Thoracic aorta (tissue), 2 donors: ENCODE measurements at places on chromosomes 2 and 18.

- H3K36me3 ChIP-seq, result no peaks in the 10 kb centered on the region
- no peak for DNase-seq
- peak overlapping the region; percentile 86 for H3K4me3 ChIP-seq
- no peaks in the 10 kb centered on the region for H3K27me3 ChIP-seq
- no peaks in the 10 kb centered on the region for H3K4me1 ChIP-seq
- peak overlapping the region; percentile 80 for H3K27ac ChIP-seq
Observed at GRCh38 chr2:178193496-178193822, 853 bp upstream of the OSBPL6 start.

DNA sequence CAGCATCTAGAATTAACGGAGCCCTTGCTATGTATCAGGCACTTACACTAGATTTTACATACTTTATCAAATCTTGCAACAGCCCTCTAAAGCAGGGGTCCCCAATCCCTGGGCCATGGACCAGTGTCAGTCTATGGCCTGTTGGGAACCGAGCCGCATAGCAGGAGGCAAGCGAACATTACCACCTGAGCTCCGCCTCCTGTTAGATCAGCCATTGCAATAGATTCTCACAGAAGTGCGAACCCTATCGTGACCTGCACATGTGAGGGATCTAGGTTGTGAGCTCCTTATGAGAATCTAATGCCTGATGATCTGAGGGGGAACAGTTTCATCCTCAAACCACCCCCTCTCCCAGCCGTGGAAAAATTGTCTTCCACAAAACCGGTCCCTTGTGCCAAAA is 13.4 kb downstream of the DNAJB2 start:
- H3K4me1 ChIP-seq, result peaks cover 28% of the 10 kb centered on the region
- H3K27me3 ChIP-seq, result no peaks in the 10 kb centered on the region
- H3K4me3 ChIP-seq, result no peak overlapping the region
- H3K36me3 ChIP-seq, result no peaks in the 10 kb centered on the region
- H3K27ac ChIP-seq, result no peak overlapping the region
- DNase-seq, result no peak

- peaks cover 16% of the 10 kb centered on the region for H3K4me1 ChIP-seq
- no peaks in the 10 kb centered on the region for H3K36me3 ChIP-seq
- H3K27me3 ChIP-seq, result no peaks in the 10 kb centered on the region
- no peak for DNase-seq
Observed at GRCh38 chr2:9895669-9896590, 52.7 kb downstream of the TAF1B start.

GRCh38 chr18:61336766-61337165 is 3.5 kb downstream of the CDH20 start:
- peaks cover 11% of the 10 kb centered on the region for H3K4me1 ChIP-seq
- H3K4me3 ChIP-seq, result no peak overlapping the region
- H3K27ac ChIP-seq, result no peak overlapping the region
- no peaks in the 10 kb centered on the region for H3K36me3 ChIP-seq
- H3K27me3 ChIP-seq, result peaks cover 7% of the 10 kb centered on the region

DNA sequence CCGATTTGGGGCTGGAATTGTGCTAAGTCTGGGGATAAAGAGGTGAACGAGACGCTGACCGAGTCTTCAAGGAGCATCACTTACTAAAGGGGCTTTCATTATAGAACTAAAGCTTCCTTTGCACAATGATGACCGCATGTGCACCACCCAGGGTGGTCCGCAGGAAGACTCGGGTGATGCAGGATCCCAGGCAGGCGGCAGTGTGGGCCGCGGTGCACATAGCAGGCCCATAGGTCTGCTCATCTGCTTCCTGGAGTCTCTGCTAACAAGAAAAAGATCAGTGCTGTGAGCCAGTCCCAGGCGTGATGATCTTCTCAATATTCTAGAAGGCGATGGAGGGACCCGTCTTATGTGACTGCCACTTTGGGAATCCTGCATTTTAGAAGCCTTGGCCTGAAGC is 122.8 kb downstream of the PXDN start:
- no peak for DNase-seq
- no peaks in the 10 kb centered on the region for H3K4me1 ChIP-seq
- H3K27me3 ChIP-seq, result no peaks in the 10 kb centered on the region
- H3K36me3 ChIP-seq, result no peaks in the 10 kb centered on the region
- no peak overlapping the region for H3K27ac ChIP-seq

- no peak overlapping the region for H3K4me3 ChIP-seq
- no peaks in the 10 kb centered on the region for H3K27me3 ChIP-seq
- no peaks in the 10 kb centered on the region for H3K4me1 ChIP-seq
- no peak for DNase-seq
- H3K36me3 ChIP-seq, result no peaks in the 10 kb centered on the region
- no peak overlapping the region for H3K27ac ChIP-seq
Observed at GRCh38 chr2:228652366-228652765, 470.9 kb upstream of the SPHKAP start.

- H3K27ac ChIP-seq, result no peak overlapping the region
- DNase-seq, result no peak
- no peaks in the 10 kb centered on the region for H3K27me3 ChIP-seq
- no peaks in the 10 kb centered on the region for H3K36me3 ChIP-seq
- H3K4me1 ChIP-seq, result no peaks in the 10 kb centered on the region
- no peak overlapping the region for H3K4me3 ChIP-seq
Observed at GRCh38 chr18:41128545-41128944, 826.5 kb upstream of the PIK3C3 start.

DNA sequence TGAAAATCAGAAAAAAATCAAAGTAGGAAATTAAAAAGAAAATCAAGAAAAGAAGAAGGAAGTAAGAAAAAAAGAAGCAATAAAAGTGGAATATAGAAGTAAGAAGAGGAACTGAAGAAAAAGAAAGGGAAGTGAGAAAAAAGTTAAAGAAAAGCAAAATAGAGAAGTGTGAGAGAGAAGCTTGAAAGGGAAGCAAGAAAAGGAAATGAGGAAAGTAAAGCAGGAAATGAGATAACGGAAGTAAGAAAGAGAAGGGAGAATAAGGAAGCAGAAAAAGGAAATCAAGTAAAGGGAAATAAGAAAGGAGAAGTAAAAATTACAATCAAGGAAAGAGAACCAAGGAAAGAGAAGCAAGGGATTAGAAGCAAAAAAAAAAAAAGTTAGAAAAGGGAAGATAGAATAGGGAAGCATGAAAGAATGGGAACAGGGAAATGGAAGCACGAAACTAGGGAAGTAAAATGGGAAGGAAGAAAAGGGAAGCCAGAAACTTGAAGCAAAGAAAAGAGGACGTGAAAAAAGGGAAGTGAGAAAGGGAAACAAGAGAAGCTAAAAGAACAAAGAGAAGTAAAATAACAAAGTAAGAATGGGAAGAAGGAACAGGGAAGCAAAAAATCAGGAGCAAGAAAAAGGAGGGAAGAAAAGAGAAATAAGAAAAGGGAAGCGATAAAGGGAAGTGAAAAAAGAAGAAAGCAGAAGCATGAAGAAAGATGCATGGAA is 243.3 kb upstream of the NCKAP5 start:
- no peaks in the 10 kb centered on the region for H3K4me1 ChIP-seq
- no peak for DNase-seq

GRCh38 chr2:26938399-26939118 is 31.9 kb upstream of the MAPRE3 start:
- H3K27me3 ChIP-seq, result no peaks in the 10 kb centered on the region
- H3K36me3 ChIP-seq, result no peaks in the 10 kb centered on the region
- H3K27ac ChIP-seq, result no peak overlapping the region
- H3K4me1 ChIP-seq, result no peaks in the 10 kb centered on the region

GRCh38 chr2:96856776-96857666 is 795 bp downstream of the ANKRD39 start:
- DNase-seq, result no peak
- H3K4me3 ChIP-seq, result peak overlapping the region; percentile 93

DNA sequence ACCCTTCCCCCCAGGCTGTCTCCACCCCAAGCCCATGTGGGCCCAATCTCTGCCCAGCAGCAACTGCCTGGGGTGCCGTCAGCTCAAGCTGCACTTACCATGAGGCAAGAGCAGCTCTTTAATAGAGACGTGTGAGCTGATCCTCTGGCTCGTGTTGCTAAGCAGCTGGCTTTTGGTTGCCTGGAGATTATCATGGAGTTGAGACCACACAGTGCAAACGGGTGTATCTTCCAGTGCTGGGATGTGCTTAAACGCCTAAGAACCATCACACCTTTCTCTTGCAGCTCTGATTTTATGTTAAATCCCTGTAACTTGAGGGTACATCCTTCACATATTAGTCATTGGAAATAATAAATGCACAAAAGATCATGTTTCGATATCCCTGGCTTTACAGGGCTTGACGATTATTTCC is 271.1 kb downstream of the PRKCE start:
- no peak overlapping the region for H3K27ac ChIP-seq
- H3K27me3 ChIP-seq, result no peaks in the 10 kb centered on the region
- H3K36me3 ChIP-seq, result no peaks in the 10 kb centered on the region
- H3K4me3 ChIP-seq, result no peak overlapping the region
- H3K4me1 ChIP-seq, result peaks cover 9% of the 10 kb centered on the region

- no peak for DNase-seq
- no peaks in the 10 kb centered on the region for H3K27me3 ChIP-seq
- H3K4me1 ChIP-seq, result no peaks in the 10 kb centered on the region
- H3K4me3 ChIP-seq, result no peak overlapping the region
Observed at GRCh38 chr2:104826016-104826415, 27.9 kb upstream of the POU3F3 start.

- DNase-seq, result no peak
- H3K4me1 ChIP-seq, result peaks cover 25% of the 10 kb centered on the region
- no peak overlapping the region for H3K4me3 ChIP-seq
- no peak overlapping the region for H3K27ac ChIP-seq
- no peaks in the 10 kb centered on the region for H3K27me3 ChIP-seq
- no peaks in the 10 kb centered on the region for H3K36me3 ChIP-seq
Observed at GRCh38 chr2:221426929-221427328, 145.2 kb downstream of the EPHA4 start.

- no peaks in the 10 kb centered on the region for H3K36me3 ChIP-seq
- DNase-seq, result no peak
- H3K4me3 ChIP-seq, result peak overlapping the region; percentile 61
- H3K27ac ChIP-seq, result peak overlapping the region; percentile 84
Observed at GRCh38 chr2:160427629-160428404, 65.8 kb downstream of the RBMS1 start.

DNA sequence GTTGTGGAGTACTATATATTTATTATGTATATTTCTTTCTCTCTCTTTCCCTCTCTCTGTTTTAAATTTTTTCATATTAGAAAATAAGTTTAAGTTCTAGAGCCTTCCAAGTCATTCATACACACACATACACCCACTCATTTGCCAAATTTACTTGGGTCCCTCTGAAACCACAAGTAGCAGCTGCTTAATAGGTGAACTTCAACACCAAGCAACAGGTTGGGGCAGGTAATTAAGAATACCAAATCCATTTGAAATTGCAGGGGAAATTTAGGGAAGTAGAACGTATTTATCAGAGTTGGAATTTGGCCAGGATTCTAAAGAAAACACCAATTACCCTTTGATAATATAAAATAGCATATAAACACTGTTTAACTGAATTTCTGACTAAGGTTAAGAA is 75.0 kb upstream of the RBBP8 start:
- H3K36me3 ChIP-seq, result no peaks in the 10 kb centered on the region
- H3K4me3 ChIP-seq, result no peak overlapping the region
- no peak for DNase-seq
- H3K27me3 ChIP-seq, result no peaks in the 10 kb centered on the region
- no peak overlapping the region for H3K27ac ChIP-seq

GRCh38 chr2:24690524-24690923 is 102.7 kb downstream of the PTRHD1 start:
- H3K27ac ChIP-seq, result no peak overlapping the region
- no peaks in the 10 kb centered on the region for H3K36me3 ChIP-seq
- H3K4me3 ChIP-seq, result no peak overlapping the region
- no peak for DNase-seq

GRCh38 chr18:55452123-55452611 is 135.8 kb downstream of the TCF4 start:
- H3K36me3 ChIP-seq, result no peaks in the 10 kb centered on the region
- H3K4me1 ChIP-seq, result peaks cover 10% of the 10 kb centered on the region
- peak overlapping the region; percentile 32 for H3K27ac ChIP-seq
- H3K27me3 ChIP-seq, result no peaks in the 10 kb centered on the region

DNA sequence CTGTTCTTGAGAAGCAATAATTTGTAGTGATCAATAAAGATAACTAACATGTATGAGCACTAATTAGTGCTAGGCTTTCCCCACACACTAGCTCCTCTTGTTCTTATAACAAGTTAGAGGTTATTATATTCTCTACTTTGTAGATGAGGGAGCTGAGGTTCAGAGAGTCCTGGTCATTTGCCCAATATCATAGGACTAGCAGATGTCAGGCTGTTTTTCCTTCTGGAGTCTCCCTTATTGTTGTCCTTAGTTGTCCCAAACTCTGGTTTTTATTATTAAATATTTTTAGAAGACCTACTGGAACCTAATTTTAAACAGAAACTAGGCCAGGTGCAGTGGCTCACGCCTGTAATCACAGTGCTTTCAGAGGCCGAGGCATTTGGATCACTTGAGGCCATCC is 16.5 kb upstream of the TTC39C start:
- H3K27ac ChIP-seq, result no peak overlapping the region
- H3K27me3 ChIP-seq, result no peaks in the 10 kb centered on the region
- peaks cover 8% of the 10 kb centered on the region for H3K4me1 ChIP-seq
- no peak for DNase-seq

GRCh38 chr2:18682681-18683080 is 93.3 kb upstream of the NT5C1B start:
- H3K27me3 ChIP-seq, result no peaks in the 10 kb centered on the region
- no peaks in the 10 kb centered on the region for H3K4me1 ChIP-seq
- no peaks in the 10 kb centered on the region for H3K36me3 ChIP-seq
- DNase-seq, result no peak
- H3K27ac ChIP-seq, result no peak overlapping the region
- H3K4me3 ChIP-seq, result no peak overlapping the region

DNA sequence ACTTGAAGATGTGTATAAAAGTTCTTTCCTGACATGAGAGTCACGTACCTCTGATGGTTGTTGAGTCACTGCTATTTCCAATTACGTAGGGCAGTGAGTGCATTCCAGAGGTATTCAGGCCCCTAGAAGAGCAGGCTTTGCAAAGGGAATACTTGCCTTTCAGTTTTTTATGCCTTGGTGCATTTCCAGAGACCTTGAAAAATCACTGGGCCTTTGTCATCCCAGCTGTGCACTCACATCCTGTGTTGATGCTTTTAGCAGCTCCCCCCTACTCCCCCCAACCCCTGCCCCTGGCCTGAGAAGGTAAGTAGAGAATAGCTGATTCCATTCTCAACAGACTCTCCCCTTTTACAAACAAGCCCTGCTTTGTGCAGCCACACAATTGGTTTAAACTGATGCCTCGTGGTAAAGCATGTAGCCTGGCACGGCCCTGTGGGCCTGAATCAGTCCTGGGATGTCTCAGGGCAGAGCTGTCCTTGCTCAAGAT is 174.2 kb downstream of the PRPF40A start:
- no peaks in the 10 kb centered on the region for H3K27me3 ChIP-seq
- no peaks in the 10 kb centered on the region for H3K36me3 ChIP-seq
- peaks cover 40% of the 10 kb centered on the region for H3K4me1 ChIP-seq
- no peak overlapping the region for H3K4me3 ChIP-seq
- peak overlapping the region; percentile 78 for H3K27ac ChIP-seq
- no peak for DNase-seq
